ENCODE measurements at places on chromosomes 1 and 21. TPM values are rescaled to one million over a fixed set of nuclear protein-coding genes. Genes with fewer than 3 reads are reported as not detected.

Gene DPM3
- 63.1 TPM for total RNA-seq

Gene AMY2A
- total RNA-seq, result not detected

Gene METTL25B
- total RNA-seq, result 30.6 TPM

Gene RAB3B
- 0.05 TPM for total RNA-seq

Gene CRP
- total RNA-seq, result not detected

Gene PRMT6
- 11.5 TPM for total RNA-seq

Gene IQGAP3
- 10.3 TPM for total RNA-seq

Gene CELA2A
- total RNA-seq, result not detected

Gene SPEN
- total RNA-seq, result 54.1 TPM

Gene TMED5
- 95.5 TPM for total RNA-seq

Gene C1orf94
- not detected for total RNA-seq

Gene TPRG1L
- 42.9 TPM for total RNA-seq

Gene PIK3C2B
- 42.6 TPM for total RNA-seq

Gene B4GALT2
- total RNA-seq, result 39.1 TPM

Gene CIART
- total RNA-seq, result 3.9 TPM

Gene HIVEP3
- 15.6 TPM for total RNA-seq

Gene IFT25
- 22.3 TPM for total RNA-seq

All from left lung (tissue), 14 donors.